Stimulated activated CD8-positive, alpha-beta memory T cell treated with anti-CD3 and anti-CD28 coated beads, Interleukin-15, amount 100 ng/mL, for 4 hours (primary cell): ENCODE measurements at places on chromosomes 11 and 22.

DNA sequence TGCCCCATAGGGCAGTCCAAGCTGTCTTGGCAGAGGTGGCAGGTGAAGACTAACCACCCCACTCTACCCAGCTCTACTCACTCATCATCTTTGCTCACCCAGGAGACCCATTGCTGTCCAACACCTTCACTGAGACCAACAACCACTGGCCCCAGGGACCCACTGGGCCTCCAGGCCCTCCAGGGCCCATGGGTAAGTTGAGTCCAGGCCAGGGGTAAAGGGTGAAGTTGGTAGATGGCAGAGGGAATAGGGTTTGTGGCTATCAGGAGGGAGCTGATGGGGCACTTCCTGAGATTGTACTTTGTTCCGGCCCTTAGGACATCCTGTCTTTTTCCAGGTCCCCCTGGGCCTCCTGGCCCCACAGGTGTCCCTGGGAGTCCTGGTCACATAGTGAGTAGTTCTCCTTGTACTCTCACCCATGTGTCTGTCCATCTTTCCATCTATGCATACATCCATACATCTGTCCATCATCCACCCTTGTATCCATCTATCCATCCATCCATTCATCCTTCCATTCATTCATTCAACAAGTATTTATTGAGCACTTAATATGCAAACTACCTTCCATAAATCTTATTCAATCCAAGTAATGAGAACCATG is 27.7 kb downstream of the EMID1 start:
- no peak for DNase-seq

- DNase-seq = no peak
Observed at GRCh38 chr11:12523180-12523924, 146.0 kb downstream of the PARVA start.

DNA sequence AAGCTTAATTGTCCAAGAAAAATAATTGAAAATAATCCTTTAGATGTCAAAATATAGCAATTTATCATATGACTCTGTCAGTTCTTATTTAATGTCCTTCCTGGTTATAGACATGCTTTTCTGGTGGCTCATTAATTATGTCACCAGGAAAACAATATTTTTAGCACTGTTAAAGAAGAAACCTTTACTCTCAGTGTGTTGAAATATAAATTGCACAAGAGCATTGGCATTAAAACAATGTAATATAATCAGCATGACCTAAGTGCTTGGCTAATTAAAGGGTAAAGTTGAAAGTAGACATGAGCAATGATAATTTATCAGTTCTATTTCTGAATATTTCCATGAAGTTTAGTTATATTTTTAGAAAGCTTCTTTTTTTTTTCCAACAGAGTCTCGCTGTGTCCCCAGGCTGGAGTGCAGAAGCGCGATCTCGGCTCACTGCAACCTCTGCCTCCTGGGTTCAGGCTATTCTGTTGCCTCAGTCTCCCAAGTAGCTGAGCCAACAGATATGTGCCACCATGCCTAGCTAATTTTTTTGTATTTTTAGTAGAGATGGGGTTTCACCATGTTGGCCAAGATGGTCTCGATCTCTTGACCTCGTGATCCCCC is 232.3 kb downstream of the JRKL start:
- DNase-seq = no peak

GRCh38 chr11:36622431-36623136 is 24.5 kb upstream of the RAG2 start:
- DNase-seq = no peak

- no peak for DNase-seq
Observed at GRCh38 chr11:69270941-69271340, 23.0 kb upstream of the MYEOV start.

GRCh38 chr11:61704838-61705237 is 24.6 kb downstream of the DAGLA start:
- no peak for DNase-seq

DNA sequence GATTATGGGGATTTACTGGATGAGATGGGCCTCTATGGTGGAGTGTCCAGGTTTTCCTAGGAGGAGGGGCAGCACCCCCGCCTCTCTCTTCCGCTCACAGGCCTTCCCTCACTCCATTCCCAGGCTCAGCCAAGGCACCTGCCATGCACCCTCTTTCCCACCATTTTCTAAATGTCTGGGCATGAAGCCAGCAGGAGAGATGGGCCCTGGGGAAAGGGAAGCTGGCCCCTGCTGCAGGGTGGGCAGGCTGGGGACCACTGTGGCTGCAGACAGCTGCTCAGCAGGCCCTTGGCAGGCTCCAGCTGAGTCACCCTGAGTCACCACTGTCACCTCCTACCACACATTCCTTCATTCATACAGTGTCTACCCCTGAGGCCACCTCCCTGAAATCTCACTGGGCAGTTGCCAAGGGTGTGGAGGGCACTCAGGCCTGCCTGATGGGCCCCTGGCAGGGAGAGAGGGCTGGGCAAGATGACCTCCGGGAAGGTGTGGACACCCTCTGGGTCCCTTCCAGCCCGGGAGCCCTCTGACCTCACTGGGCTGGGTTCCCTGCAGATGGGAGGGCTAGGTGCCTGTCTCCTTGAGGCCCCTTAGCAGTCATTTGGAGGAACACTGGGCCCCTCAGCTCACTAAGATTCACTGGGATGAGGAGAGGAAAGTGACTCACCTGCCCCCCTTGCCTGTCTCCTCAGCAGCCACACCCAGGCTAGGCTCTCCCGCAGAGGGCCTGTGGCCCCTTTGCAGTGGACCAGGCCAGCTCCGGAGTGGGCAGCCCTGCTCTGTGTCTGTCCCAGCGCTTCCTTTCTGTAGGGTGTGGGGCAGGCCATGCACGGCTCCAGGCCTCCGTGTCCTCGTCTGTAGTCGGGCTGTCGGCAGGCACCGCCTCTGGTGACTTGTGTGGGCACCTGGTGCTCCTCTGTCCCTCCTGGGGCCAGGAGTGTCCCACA is 7.8 kb downstream of the MYEOV start:
- no peak for DNase-seq

- DNase-seq = no peak
Observed at GRCh38 chr11:102927624-102927990, 27.9 kb downstream of the MMP13 start.

DNA sequence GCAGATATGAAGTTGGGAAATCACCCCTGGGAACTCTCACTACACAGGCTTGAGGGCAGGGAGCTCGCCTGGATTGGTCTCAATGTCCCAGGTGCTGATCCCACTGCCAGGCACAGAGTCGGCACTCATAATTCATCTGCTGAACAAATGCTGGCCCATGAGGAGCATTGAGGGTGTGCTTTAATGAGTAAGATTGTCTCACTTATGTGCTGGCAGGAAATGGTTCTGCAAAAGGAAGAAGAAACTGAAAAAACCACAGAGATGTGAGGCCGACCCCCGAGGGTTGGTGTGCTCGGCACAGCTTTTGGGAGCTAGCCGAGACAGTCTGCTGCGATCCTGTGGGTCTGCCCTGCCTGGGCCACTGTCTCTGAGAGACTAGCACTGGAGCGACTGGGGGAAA is 9.4 kb downstream of the PLAAT2 start:
- no peak for DNase-seq

DNA sequence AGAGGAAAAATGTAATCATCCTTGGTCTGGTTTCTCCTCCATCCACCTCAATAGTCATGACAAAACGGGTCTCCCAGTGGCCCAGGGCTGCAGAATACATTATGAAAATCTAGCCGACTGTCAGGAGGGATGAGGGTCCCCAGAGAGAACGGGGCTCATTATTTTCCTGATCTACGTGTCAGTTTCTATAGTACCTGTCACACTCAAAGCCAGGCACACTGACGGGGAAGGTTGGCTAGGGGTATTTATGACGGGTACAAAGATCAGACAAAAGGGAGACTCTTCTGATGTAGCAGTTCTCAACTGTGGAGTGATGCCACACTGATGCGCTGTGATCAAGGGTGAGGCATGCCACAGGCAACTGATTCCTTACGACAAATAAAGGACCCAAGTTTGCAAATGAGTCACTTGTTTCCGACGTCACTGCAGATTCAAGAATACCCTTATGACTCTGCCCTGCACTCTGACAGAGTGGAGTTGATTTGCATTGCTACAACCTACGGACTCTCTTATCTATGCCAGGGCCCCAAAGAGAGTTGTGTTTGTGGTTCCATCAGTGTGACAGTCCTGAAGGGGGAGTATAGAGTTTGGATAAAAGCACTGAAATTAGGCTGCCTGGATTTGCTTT is 188.2 kb upstream of the TBCEL start:
- DNase-seq = no peak

DNA sequence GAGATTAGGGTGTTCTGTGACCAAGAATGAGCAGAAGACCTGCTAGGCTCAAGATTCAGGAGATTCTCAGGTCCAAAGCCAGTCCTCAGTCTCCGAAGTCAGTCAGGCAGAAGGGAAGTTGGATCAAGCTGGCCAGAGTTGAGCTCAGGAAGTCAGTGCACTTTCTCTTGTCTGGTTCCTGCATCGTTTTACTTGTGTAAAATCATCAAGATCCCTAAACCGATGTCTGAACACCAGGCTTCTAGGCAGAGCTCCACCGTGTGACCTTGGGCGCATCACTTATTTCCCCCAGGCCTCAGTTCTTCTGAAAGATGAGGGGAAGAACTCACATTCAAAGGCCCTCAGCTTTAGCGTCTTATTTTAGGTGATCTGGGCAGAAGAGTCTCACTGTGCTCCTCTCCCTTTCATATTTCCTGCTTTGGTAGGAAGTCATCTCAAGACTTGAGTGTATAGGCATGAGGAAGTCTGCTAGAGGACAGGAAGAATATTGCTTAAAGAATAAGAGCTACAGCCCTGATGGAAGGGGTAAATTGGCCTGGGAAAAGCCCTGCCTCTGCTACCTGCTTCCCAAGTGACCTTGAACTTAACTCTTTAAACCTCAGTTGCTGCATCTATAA is 20.2 kb downstream of the NF2 start:
- no peak for DNase-seq
